ENCODE measurements at places on chromosomes 6 and 20.

GRCh38 chr6:85516168-85516567, 66.3 kb downstream of the NT5E start:
- no peak for DNase-seq

GRCh38 chr6:137951064-137951597, 84.1 kb downstream of the TNFAIP3 start:
- DNase-seq: no peak

DNA sequence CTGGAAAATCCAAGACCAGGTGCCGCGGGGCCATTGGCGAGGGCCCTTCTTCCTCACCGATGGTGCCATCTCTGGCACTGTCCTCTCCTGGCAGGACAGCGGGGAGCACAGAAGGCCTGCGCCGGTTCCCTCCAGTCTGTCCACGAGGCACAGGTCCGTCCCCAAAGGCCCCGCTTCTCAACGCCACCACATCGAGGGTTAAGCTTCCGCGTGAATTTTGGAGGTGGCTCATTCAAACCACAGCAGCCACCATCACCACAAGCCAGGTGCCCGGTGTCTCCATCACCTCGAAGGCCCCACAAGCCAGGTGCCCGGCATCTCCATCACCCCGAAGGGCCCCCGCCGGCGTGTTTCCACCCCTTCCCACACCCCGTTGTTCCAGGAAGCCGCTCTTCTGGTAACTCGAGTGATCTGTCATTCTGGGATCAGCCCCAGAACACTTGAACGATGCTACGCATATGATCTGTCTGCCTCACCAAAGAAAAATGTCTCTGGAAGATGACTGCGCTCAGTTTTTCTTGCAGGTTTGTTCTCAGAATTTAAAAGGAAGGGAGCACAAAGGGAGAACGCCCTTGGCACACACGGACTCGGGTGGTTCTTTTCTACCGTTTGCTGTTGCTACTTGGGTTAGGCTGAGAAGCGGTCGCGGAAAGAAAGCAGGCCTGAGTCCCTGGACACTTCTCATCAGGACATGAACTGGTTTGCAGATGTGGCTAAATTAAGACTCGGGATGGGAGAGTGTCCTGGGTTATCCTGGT, 9.9 kb upstream of the KIF25 start:
- DNase-seq: no peak

DNA sequence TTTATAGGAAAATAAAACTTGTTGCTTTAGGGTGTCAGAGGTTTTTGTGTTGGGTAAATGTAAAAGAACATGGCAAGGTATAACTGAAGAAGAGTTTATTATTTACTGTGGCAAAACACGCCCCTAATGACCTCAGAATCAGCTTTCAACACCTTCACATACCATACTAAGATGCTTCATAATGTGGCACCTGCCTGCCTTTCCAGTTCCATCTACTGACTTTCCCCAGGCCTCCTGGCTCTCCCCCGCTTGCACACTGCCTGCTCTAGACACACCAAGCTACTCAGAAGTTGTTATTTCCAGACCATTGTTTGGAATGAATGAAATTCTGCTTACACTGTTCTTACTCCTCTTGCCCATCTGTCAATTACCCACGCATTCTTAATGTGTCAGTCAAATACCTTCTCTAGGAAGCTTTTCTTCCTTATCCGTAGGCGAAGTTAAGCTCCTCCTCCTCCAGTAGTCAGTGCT, 1.8 kb downstream of the TIAM2 start:
- DNase-seq: no peak

DNA sequence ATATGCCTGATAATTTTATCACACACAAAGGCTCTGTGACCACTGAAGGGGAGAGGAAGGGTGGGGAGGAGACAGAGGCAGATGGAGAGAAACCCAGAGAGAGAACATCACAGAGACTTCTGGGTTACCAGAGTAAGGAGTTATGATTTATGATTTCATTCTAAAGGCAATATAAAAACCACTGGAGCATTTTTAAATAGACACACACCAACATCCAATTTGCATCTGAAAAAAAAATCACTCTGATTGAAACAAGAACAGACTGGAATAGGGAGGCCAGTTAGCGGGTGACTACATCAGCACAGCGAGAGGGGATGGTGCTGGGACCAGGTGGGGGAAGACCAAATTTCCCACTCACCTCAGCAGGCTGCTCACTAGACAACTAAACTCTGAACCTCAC, 104.8 kb downstream of the AGPAT4 start:
- no peak for DNase-seq

DNA sequence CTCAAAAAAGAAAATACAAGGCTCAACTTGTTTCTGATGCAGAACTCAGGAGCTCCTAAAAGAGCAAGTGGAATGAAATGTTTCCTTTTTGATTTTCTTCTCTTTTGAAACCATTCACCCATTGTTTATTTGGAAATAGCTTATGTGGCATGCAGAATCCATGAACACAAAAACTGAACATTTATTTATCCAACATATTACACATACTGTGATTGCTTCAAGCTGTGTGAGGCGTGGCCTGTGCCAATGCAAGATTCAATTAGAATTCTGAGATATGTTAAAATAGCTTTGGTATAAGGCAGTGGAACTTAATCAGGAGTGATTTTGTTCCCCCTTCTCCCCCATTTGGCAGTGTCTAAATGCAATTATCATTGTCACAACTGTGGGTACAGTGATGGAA, 45.9 kb upstream of the CARMIL1 start:
- DNase-seq: no peak

- DNase-seq: no peak
These were observed 108.5 kb downstream of the MAN1A1 start for GRCh38 chr6:119241111-119241465.

DNA sequence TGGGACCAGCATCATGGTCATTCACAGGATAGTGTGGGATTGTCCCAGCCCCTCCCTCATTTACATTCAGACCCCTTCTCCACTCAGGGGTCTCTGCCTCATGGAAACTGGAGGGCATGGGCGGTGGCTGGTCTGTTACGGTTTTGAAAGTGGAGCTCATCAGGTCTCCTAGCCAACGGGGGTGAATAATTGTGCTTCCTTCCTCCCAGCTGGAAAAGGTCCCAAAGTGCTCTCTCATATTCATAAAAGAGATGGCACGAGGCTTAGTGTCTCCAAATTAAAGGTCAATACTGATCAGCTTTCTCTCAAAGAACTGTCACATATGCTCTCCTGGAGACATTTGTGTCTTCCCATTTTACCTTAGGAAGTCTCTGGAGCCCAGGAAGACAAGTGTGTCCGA, 19.9 kb downstream of the JARID2 start:
- no peak for DNase-seq

DNA sequence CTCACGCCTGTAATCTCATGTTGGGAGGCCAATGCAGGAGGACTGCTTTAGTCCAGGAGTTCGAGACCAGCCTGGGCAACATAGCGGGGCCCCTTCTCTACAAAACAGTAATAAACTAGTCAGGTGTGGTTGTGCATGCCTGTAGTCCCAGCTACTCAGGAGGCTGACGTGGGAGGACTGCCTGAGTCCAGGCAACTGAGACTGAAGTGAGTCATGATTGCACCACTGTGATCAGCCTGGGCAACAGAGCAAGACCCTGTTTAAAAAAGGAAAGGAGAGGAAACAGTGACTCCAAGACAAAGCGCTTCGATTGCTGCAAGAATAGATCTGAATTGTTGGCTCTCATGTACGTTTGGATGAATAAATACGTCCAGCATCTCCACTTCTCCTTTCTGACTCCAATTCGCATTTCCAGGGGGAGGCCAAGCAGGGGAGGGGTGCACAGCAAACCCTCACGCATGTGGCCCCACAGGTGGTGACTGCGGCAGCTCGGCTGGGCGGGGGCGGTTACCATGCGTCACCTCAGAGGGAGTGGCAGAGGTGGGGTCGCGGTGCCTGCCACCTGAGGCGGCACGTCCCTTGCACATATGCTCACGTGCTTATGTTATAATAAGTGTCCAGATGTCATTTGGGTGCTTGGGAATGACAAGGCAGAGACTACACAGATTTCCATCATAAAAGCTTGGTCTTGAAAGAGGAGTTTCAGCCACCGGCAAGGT, 95.1 kb upstream of the MPC1 start:
- no peak for DNase-seq

- DNase-seq: no peak
These were observed 35.3 kb downstream of the EFCAB8 start for GRCh38 chr20:32894026-32894483.
